ENCODE measurements at places on chromosomes 5 and 9.

DNA sequence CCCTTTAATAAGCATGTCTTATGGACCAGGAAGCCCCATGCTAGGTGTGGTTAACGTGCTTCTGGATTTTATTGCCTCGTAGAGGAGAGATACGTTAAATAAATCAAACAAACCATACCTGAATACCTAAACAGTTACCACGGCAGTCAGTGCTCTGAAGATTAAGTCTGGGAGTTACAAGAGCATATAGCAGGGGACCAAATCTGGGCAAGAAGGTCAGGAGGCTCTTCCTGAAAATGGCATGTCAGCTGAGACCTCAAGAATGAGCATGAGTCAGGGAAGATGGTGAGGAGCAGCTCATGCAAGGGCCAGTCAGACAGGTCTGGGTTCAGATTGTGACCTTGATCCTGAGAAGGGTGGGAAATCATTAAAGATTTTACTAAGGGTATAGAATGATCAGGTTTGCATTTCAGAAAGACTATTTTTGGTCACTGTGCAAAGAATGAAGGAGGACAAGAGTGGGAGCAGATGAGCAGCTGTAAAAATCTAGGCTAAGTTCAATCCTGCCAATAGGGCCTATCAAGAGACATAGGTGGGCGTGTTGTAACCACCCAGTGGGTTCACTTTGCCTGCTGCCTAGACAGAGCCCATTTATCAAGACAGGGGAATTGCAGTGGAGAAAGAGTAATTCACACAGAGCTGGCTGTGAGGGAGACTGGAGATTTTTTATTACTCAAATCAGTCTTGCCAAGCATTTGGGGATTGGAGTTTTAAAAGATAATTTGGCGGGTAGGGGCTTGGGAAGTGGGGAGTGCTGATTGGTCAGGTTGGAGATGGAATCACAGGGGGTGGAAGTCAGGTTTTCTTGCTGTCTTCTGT is 4.8 kb upstream of the ZNF366 start:
- peak; percentile 47 for DNase-seq

DNA sequence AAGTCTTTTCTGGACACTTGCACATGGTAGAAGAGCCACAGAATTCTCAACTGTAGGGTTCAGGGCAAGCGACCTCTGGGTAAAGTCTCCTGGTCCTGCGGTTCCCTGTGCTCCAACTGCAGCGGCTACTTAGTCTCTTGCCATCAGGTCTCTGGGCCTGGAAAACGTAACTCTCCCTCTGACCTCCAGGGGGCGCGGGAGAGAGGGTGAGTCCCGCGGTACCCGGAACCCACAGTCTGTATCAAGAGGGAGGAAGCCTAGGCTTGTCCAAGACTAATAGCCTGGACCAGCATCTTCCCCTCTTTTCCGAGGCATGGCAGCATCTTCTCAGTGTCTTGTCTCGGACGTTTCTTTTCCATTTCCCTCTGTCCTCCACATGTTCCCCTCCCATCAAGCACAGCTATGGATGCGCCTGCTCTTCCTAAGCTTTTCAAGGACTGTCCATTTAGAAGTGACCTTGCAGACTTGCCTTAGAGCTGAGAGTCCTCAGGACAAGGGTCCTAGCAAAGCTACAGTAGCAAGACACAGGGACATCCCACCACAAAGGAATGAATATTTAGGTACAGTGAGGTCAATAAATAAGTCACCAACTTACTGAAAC is 59.3 kb downstream of the FSTL4 start:
- DNase-seq = peak; percentile 34

- DNase-seq = peak; percentile 53
Measured at GRCh38 chr9:113901221-113901688, 25.1 kb downstream of the ZNF618 start.

DNA sequence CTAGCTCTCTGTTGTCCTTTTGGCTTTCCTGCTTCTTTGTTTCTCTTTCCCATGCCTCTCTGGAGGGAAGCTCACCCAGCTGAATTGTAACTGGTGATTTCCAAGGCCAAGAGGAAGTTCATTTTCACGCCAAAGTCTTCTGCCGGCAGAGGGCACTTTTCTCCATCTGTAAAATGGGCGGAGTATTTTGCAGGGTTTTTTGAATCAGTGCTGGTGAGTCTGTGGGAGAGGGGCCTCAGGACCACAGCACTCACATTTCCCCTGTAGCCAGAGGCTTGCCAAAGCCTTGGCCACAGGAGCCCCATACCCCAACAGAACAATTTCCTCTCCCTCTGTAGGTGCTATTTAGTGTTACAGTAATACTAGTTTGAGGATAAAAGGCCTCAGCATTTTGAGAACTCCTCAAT is 42.3 kb upstream of the MATR3 start:
- no peak for DNase-seq

DNA sequence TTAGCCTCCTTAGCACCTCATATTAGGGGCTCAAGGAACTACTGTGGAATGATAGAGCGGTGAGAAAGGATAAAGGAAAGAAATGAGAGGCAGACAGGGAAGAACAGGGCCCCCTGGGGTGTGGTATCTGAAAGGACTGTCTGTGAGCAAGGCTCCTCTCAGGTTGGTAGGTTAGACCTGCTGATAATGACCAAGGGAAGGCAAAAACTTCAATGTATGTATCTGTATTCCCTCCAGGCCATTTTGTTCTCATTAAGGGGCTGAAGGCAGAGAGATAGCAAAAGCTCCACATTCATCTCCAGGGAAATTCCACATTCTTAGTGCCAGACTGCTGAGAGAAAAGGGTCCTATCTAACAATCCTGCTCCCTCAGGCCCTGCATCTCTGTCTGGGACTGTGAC is 28.6 kb downstream of the TRIM32 start:
- DNase-seq = no peak

GRCh38 chr5:139651853-139652787 is 4.0 kb downstream of the CXXC5 start:
- peak; percentile 84 for DNase-seq

DNA sequence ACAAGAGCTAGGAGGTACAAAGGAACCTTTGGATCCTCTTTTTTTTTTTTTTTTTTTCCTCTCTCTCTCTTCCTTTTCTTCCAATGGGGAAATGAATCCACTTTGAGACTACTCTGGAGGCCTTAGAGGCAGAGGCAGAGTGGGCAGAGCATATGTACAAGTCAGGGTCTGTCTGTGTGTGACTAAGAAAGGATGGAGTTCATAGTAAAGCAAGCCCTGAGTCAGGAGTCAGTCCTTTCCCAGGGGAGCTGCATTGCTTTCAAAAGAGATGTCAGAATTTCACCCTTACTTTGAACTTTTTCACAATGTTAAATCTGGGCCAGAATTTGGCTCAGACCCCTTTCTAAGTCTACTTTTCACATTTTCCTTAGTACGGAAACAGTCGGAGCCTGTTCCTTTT is 792.4 kb upstream of the C9orf72 start:
- peak; percentile 87 for DNase-seq

- no peak for DNase-seq
Measured at GRCh38 chr5:67092535-67092934, 104.1 kb downstream of the CD180 start.

GRCh38 chr9:38355517-38356120 is 36.9 kb upstream of the ALDH1B1 start:
- DNase-seq = no peak

DNA sequence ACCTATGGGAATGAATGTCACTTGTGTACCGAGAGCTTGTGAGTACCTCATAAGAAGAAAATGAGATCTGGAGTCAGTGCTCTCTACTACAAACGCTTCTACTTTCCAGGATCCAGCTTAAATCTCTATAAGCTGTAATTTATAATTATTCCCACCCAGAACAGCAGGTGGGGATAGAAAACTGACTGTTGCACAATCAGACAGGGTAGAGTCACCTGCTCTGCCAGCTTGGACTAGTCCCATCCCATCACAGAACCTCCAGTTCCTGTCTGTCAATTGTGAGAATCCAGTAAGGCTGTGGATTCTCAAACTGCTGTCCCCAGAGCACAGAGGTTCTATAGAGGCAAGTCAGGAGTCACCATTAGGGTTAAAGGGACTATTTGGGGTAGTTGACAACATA is 2.0 kb downstream of the SPINK7 start:
- DNase-seq = no peak

DNA sequence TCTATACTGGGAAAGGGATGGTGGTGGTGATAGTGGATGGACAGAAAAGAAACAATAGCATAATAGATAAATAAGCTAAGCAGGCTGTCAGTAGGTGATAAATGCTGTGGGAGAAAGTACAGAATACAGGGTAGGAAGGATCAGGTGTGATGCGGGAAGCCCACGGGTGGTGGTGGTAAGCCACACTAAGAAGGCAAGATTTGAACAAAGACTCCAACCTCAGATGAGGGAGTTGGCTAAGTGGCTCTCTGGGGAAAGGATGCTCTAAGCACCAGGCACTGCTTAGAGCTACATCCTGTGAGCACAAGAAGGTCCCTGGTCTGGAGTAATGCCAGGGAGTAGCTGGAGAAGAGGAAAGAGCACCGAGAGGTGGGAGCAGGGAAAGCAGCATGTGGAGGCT is 151.6 kb upstream of the KLF9 start:
- peak; percentile 12 for DNase-seq

- DNase-seq = peak; percentile 43
Measured at GRCh38 chr9:77806741-77807140, 158.6 kb upstream of the GNA14 start.

- DNase-seq = no peak
Measured at GRCh38 chr5:82331557-82331956, 53.4 kb upstream of the RPS23 start.

DNA sequence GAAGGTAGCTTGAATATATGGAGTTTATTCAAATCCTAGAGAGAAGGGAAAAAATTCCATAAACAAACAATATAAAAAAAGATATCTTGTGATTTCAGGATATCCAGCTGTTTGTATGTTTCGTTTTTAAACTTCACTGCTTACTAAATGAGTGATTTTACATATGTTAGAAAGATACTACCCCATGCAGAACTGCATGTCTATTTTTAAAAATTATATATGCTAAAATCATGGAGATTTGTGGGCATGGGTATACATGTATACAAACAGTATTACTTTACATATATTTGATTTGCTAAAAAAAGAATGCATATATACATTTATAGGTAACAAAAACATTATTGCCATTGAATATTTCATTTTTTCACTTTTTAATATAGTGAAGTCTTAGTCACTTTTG is 178.3 kb downstream of the KDM4C start:
- no peak for DNase-seq

- peak; percentile 3 for DNase-seq
Measured at GRCh38 chr5:112419164-112419985, at the start of gene EPB41L4A. Gene EPB41L4A, minus strand, starts transcription at chr5:112419277. Its CDS starts 238 bp downstream, at chr5:112419039.

DNA sequence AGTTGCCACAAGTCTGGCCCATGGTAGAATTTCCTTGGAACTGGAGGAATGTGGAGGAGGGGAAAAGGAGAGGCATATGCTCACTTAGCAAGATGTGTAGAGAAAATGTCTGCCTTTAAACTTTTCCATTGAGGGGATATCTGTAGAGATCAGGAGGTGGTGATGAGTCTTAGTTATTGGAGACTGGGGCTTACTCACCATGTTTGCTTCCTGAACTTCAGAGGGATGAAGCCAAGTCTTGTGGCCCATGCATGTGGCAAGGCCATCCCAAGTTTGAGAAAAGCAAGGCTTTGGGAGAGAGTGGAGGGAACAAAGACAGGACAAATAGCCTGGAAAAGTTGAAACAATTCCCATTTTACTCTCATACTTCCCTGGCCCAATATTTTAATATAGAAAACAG is 124.5 kb downstream of the GDNF start:
- DNase-seq = no peak

GRCh38 chr5:72611118-72611730 is 104.0 kb upstream of the ZNF366 start:
- DNase-seq = peak; percentile 75

- DNase-seq = no peak
Measured at GRCh38 chr9:108650826-108651225, 205.0 kb downstream of the ACTL7B start.

DNA sequence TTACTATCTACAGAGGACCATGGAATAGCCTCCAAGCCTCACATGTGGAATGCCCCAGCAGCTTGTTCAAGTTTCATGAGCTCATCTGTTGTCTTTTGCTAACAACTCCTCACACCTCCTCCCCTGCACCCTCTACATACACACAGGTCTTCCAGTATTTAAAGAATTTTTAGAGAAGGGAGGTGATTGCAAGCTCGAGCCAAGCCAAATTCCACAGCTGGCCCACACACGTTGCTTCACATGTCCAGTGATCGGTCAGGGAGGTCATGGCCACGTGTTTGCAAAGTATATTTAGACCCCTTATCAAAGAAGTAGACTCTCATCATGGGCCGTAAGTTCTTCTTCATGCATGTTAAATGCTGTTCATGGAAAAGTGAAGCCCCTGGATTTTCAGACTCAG is 281.7 kb downstream of the OSTF1 start:
- DNase-seq = peak; percentile 13

GRCh38 chr5:16454686-16455085 is 10.9 kb downstream of the ZNF622 start:
- no peak for DNase-seq

GRCh38 chr5:121415270-121415669 is 436.4 kb upstream of the FTMT start:
- no peak for DNase-seq

GRCh38 chr5:125913200-125913599 is 510.0 kb upstream of the GRAMD2B start:
- DNase-seq = no peak

- no peak for DNase-seq
Measured at GRCh38 chr9:129319076-129319937, 141.2 kb upstream of the IER5L start.

- no peak for DNase-seq
Measured at GRCh38 chr5:63860379-63860778, 101.9 kb downstream of the HTR1A start.

GRCh38 chr5:1444361-1445189 is 665 bp downstream of the SLC6A3 start:
- no peak for DNase-seq

GRCh38 chr9:33295571-33295970 is 5.3 kb downstream of the NFX1 start:
- DNase-seq = no peak

GRCh38 chr5:33162057-33162456 is 278.7 kb upstream of the TARS1 start:
- no peak for DNase-seq

DNA sequence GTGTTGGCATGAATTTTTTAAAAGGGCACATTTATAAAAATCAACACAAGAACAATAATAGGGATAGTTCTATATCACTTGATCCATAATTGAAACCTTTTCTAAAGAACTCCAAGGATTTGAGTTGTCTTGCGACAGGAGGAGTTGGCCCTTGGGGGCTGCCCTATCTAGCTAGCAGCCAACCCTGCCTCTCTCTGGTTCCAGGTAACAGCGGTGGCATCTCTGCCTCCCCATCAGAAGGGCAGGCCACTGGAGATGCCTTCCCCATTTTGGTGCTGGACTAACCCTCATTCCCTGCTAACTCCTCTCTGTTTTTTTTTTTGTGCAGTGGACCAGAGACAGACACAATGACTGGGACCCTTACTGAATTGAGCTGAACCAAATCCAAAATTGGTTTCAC is 393.0 kb downstream of the MED10 start:
- no peak for DNase-seq

DNA sequence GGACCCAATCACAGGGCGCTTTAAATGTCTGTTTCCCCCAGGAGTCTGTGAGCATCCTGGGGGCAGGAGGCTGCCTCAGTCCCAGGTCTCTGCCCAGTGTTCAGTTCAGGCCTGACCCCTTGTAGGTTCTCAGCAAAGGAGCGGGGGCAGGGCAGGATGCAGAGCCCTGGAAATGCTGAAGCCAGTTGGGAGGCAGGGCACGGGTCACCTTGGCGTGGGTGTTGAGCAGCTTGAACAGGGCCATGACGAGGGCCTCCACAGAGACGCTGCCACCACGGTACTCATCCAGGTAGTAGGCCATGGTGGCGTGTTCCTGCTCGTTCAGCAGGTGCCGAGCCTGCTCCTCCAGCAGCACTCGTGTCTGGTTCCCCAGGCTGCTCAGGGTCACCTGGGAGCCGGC is 36.3 kb upstream of the AKNA start:
- no peak for DNase-seq

GRCh38 chr9:15332939-15333338 is 25.9 kb upstream of the TTC39B start:
- DNase-seq = no peak
